Stimulated activated CD8-positive, alpha-beta memory T cell treated with anti-CD3 and anti-CD28 coated beads, Interleukin-4, amount 100 ng/mL, for 1 hour (primary cell): ENCODE measurements at places on chromosomes 1 and 21.

DNA sequence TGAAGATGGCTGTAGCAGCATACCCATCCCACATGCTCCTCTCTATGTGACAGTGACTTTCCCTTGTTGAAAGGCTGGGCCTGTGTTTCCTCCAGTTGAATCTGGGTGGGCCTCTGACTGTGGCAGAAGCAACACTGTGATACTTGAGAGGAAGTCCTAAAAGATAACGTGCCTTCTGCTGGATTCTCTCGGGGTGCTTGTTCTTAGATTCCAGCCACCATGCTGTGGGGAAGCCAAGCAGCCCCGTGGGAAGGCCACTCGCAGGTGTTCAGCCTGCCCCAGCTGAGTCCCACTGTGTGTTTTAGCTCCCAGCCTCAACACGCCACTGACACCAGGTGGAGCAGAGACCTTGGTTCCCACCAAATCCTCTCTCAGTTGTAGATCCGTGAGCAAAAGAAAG, 31.5 kb downstream of the TRAPPC10 start:
- DNase-seq, result no peak

DNA sequence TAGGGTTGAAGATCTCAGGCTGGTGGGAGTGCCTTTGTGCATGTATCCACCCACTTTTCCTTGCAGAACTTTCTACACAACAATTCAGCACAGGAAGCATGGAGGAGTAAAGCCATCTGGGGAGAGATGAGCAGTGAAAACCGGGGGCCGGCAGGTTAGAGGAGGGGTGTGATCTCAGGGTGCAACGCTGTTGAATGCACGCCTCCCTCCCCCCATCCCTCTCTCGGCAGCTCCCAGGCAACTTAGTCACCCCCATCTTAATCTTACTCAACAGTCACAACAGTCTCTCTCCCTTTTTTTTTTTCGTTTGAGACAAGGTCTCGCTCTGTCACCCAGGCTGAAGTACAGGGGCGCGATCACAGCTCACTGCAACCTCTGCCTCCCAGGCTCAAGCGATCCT, 16.6 kb upstream of the ABCG1 start:
- DNase-seq, result no peak

- no peak for DNase-seq
These were observed 31.6 kb upstream of the KIF1B start for GRCh38 chr1:10178597-10179405.

DNA sequence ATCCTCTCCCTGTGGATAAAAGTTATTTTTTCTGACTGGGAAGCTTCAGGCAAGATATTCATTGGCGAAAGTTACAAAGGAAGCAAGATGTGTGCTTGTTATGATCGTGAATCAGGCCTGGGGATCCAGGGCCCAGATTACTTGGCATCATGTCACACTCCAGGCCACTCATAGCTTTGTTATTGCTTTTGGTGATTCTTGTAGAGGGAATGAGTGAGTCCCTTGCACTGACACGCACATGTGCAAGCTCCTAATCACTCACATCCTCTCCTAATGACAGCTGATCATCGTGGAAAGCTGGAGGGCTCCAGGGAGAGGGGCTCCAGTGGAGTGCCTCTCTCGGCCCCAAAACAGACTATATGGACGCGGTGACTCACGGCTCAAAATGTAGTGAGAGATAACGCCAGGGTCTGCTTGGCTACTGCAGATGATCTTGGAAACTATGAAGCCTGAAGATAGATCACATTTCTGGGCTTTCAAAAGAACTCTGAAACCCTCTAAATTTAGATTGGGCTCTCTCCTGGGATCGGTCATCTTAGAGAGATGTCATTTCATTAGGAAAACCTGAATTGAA, 481.1 kb upstream of the USP24 start:
- no peak for DNase-seq

DNA sequence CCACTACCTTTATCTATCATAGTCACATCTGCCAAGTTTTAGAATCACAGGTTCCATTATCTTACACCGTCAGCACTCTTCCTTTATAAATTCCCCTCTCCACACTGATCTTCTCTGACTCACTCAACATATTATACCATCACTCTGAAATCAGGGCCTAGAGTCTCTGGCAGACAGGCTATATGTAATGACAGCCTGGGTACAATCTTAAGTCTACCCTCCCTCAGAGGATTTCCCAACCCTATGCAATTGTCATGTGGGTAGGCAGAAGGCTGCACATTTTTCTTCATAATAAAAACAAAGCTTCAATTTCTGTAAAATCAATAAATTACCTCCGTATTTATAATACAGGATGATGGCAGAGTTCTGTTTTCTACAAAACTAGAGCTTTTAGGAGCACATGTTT, 138.0 kb downstream of the RERE start:
- DNase-seq, result no peak

- DNase-seq, result no peak
These were observed 3.2 kb upstream of the MAP1LC3C start for GRCh38 chr1:242002072-242002471.

DNA sequence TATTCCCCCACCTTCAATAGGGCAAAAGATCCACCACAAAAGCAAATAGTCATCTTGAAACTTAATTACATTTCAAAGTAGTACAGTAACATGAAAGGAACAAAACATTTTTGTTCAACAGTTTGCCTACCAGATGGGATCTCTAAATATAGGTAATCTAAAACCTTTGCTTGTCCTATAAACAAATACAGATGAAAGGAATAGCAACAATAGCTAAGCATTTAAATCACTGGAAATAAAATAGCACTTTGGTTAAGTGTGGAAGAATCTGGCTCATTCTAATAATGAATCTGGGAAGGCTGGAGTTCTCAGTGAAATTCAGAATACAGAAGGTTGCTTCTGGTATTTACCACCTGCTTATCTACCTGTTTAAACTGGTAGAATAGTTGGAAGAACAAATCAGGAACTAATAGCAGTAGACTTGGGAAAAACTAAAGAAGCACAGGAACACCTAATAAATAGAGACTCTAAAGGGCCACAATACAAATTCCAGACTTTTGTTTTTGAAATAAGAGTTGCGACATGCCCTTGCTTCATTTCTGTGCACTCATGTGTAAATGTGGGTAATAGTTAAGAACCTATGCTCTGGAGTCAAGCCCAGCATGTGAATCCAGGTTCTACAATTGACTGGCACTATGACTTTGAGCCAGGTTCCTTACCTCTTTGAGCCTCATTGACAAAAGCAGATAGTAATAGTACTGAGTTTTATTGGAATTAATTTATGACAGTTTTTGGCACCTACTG, 2.3 kb upstream of the LYPLAL1 start:
- DNase-seq, result no peak

GRCh38 chr1:209430107-209430506, 153.4 kb upstream of the CAMK1G start:
- no peak for DNase-seq

DNA sequence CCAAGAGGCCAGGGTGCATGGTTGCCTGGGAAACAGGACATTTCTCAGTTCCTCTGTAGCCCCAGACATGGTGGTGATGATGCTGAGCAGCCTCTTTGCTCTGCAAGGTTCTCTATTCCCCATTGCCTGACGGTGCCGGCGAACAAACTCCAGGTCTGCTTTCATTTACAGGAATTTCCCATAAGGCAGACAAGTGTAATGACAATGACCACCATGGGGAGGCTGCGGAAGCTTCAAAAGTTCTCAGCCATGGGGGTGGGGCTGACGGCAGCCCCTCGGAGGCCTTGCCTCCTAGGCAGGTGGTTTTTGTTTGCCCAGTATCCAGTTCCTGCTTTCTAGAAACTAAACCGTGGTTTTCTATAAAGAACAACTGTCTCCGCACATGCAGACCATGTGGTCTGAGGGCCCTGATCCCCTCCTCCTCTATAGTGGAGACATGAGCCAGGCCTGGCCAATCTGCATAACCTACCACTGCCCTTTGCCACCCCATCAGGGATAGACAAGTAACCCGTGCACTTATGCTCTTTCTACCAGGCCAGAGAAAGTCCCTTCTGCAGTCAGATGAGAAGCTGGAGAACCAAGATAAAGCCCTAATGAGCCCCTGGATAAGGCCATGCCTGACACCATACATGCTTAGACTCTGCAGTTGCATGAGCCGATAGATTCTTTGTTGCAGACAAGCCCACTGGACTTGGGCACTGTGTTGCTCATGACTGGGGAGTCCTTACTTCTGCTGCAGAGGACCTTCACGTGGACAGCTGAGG, 54.1 kb downstream of the LDLRAD2 start:
- DNase-seq, result no peak

- no peak for DNase-seq
These were observed 102.6 kb downstream of the GALNT2 start for GRCh38 chr1:230169454-230170152.

DNA sequence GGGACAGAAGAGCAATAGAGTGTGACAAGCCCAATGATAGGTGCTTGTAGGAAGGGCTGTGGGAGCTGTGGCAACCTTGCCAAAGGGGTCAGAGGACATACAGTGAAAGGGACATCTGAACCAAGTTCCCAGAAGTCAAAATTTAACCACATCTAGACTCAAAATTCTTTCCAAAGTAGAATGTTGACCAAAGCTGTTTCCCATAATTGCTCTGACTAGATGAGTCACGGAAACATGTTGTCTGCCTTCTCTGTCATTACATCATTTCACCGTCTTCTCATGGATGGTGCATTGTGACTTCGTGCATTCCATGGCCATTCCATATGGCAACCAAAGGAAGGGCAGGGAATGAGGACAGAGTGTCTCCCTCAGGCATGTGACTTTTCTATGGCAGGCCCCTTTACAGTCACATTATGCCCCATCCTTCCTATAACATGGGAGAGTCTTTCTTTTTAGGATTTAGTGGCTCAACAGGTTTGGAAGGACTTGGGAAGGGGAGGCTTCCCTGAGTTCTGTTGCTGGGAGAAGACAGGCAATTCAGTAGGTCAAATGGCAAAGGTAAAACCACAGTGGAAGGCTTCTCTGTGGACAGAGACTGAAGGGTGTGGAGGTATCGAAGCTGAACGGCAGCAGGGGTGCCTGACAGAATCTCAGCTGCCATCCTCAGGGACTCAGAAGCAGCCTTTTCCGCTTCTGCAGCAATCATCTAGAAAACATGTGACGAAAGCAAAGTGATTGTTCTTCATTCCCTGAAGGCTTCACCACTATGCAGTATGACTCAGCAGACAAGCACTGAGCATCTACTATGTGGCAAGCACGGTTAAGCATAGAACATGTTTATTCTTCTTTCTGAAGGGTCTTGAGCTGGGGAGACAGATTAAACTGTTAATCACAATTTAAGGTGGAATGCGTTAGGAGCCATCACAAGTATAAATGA, 24.7 kb downstream of the NPHS2 start:
- DNase-seq, result no peak

DNA sequence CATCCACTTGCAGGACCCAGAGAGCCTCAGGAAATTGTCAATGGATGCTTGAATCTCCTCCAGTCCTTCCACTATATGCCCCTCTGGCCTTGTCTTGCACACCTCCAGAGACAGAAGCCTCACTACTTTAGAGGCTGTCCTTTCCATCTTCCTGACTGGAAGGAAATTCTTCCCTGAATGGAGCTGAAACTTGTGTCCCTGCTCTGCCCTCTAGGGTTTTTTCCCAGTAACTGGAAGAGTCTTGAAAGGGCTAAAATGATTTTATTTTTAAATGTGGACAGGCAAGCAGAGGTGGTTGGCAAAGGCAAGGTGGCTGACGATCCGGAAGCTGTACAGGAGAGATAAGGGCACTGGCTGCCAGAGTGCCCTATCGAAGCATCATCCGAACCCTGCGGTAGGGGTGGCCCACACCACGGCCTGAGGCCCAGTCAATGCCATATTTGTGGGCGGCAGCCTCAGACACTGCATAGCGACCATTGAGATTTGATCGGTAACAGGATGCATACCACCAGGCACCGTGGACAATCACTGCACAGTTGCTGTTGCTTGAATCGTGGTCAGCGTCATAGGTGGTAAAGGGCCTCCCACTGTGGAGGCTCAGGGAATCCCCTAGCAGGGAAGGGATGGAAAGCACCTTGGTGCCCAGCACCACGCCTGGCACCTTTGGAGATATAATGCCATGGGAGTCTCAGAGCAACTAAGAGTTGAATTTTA, 2.3 kb upstream of the MAP3K6 start:
- DNase-seq, result no peak

DNA sequence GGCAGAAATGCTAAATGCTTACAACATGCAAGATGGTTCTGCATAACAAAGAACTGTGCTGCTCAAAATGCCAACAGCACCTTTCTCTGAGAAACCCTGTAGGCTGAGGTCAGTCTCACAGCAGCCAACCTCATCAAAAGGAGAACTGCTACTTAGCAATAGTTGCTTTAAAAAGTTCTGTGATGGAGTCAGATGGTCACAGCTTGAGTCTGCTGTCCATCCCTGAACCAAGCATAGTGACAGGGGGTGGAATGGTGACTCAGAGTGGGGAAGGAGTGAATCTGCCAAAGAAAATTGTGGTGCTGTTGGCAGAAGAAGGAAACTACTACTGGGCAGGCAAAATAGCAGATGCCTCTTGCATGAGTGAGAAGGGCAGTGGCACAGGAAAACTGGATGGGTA, 106.0 kb upstream of the FAM78B start:
- no peak for DNase-seq

- DNase-seq, result no peak
These were observed at the start of gene ZYG11A for GRCh38 chr1:52842643-52843310. Gene ZYG11A, plus strand, starts transcription at chr1:52842760. Its CDS starts 124 bp downstream, at chr1:52842884.

- no peak for DNase-seq
These were observed 110.0 kb downstream of the KCTD3 start for GRCh38 chr1:215677112-215677511.

DNA sequence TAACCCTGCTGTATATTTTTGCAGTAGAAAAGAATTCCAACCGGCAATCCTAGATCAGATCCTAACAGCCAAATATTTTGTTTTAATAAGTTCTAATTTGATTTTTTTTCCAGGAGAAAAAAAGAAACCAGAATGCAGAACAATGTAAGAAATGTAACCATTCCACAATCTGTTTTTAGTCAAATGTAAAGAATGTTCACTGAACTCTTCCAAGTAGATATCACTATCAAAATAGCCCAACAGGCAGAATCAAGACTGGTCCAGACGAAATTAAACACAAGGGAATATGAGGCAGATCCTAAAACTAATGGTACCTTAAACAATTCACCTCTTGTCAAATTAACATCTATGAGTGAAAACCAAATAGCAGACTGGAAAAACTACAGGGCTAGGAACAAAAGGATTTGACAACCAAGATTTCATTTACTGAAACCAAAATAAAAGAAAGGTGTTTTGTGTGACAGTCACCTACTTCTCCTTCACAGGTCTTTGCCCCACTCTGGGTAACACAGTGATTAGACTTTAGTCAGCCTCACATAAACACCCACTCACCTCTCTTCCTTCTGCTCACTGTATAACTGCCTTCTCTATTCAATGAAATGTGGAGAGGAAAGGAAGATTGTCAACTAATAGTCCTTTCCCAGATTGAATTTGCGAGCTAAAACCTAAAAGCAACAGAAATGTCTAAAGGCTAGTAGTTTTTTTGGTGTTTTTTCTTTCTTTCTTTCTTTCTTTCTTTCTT, 137.9 kb downstream of the FAF1 start:
- DNase-seq, result no peak

- no peak for DNase-seq
These were observed 14.9 kb upstream of the SMIM12 start for GRCh38 chr1:34874296-34874952.
